GM12865 (cell line): ENCODE measurements at places on chromosomes 6 and 20.

- DNase-seq: no peak
These were observed 1365.7 kb upstream of the GJE1 start for GRCh38 chr6:140766999-140767398.

GRCh38 chr6:15366003-15366535, 120.2 kb downstream of the JARID2 start:
- no peak for DNase-seq

DNA sequence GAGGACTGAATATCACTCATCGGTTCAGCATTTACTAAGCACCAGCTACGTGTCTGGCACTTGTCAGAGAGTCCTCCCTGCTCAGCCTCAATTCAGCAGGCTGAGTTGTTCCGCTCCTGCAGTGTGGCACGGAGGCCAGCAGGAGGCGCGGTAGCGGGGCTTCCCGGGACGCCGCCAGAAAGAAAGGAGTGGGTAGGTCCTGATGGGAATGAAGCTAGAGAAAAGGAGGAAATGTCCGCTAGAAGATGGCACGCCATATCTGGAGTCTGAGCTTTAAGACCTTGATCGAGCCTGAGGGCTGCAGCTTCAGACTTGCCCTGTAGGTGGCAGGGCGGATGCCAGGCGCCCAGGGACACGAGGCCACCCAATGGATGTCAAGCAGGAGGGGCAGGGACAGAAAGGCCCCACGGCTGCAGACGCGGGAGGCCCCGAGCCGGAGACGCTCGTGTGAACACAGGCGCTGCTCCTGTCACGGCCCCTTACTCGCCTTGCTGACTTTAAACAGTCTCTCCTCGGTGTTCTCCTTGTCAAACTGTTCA, 18.7 kb downstream of the SERPINB6 start:
- DNase-seq: peak; percentile 72

DNA sequence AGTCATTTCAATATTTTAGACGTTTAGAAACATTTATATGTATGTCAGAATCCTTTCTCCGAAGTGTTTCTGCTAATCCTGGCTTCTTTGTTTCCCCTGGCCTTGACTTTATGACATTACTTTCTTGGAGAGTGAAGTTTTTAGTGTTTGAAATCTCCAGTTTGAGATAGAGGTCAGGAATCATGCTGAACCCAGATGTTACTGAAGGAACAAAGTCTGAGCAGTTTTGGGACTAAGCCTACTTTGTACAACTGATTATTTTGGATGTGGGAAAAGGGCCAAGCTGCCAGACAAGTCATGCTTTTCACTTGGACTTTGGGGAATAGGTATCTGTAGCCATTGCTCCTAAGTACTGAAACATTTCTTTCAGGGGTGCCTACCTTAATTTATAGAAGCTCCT, 2.3 kb downstream of the RNF144B start:
- DNase-seq: no peak

DNA sequence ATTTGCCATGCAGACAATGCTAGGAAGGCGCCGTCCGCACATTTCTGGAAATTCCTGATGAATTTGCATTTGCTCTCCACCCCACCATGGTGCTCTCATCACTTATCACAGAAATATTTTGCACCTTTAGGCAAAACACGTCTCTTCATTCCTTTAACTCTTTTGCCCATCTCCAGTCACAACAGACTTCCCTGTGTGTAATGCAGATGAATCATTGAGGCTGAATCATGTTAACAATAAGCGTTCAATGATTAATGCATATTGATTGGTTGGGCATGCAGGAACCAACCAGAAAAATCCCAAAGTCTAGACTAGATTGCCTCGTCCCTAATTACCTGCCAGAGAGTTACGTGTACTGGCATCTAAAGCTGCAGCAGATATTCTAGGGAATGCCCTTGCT, 80.0 kb upstream of the ATXN1 start:
- no peak for DNase-seq

- DNase-seq: peak; percentile 50
These were observed 10.1 kb downstream of the JARID2 start for GRCh38 chr6:15255909-15256395.

GRCh38 chr20:43375591-43375990, 82.1 kb upstream of the SRSF6 start:
- DNase-seq: no peak

GRCh38 chr6:112800439-112800838, 453.3 kb downstream of the RFPL4B start:
- no peak for DNase-seq

DNA sequence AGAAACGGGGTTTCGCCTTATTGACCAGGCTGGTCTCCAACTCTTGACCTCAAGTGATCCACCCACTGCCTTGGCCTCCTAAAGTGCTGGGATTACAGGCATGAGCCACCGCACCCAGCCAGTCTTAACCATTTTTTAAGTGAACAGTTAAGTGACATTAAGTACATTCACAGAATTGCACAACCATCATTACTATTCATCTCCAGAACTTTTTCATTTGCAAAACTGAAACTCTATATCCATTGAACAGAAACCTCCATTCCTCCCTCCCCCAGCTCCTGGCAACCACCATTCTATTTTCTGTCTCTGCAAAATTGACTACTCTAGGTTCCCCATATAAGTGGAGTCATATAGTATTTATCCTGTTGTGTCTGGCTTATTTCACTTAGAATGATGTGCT, 59.7 kb downstream of the PLCB4 start:
- no peak for DNase-seq

DNA sequence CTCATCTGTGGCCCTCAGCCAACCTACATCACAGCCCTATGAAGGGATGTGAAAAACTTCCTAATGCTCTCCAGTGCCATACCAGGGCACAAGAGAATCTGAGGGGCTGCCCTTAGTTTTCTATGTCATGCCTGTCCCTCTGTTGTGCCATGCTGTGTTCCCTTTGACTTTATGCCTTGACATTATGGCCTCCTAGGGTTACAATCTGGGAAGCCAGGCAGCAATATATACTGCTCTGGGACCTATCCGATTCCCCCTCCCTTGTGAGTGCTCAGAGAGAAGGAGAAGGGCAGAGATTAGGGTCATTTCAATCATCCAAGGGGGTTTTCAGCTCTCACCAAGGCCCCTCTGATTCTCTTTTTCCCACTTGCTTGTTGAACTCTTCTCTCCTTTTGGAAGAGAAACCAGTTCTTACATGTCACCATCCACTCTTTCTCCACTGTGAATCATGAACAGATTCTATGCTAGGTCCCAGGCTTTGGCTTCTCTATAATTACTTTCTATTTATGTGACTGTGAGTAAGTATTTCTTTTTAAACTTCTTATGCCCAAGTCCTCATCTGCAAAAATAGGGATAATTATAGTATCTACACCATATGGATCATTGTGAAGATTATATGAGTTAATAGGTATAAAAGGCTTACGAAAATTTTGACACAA, 14.2 kb upstream of the FRK start:
- DNase-seq: no peak

DNA sequence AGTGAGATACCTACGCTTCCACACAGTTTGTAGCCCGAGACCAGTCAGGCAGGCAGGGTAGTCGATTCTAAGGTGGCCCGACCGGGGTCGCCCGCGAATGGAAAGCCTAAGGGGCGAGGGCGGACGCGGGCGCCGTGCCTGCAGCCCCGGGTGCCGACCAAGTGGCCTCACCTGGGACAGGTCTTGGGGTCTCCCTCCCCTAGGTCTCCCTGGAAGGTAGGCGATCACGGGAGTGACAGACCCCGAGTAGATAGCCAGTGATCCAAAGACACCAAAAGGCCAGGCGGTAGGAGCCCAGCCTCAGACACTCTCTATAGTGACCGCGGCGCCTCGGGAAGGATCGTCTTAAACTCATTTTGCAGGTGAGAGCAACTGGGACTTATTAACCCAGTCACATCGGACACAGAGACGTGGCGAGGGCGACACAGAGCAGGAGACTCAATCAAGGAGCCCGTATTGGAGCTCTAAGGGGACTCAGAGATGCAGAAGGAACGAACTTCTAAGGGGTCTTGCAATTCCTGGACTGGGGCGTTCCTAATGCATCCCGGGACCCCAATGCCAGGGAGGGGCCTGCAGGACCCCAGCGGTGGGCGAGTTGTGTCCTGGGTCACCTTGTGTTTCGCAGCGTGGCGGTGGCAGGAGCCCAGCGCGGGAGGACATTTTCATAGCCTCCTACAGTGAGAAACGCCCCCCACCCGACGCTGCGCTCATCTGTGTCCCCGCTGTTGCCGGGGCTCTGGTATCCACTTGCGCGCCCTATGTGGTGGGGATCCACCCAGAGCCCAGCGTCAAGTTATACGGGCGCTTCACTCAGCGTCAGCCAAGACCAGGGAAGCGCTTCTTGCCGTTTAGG, 2.1 kb upstream of the VSX1 start:
- no peak for DNase-seq

DNA sequence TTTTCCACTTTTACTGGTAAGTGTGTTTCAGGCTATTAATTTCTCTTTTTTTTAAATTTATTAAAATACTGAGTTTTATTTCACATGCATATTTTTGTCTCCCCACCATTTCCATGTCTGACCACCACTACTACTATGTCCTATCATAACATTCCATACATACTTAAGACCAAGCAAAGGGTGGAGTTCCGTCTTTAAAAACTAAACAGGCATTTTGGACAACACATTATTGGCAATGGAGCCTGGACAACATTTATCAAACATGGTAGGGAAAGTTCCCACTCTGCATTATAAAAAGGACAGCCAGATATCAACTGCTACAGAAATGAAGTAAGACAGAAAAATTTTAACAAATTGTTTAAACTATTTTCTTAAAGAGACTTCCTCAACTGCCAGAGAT, 91.9 kb downstream of the LMBRD1 start:
- no peak for DNase-seq

DNA sequence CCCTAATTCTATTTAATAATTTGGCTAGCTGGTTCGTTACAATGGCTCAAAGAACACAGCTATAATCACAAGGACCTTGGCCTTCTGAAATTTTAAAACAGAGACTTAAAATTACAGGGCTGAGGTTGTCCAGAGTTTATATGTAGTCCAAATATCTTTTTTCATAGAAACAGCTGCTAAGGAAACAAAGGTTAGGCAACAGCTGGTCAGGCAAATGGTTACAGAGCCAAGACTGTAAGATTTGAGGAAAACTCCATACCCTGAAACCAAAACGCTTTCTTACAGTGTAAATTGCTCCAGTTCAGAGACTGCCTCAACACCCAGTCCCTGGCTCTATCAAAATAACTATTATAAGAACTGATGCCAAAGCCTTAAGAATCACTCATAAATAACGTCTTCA, 9.7 kb upstream of the ARHGAP18 start:
- DNase-seq: no peak

GRCh38 chr20:47951521-47951971, 166.3 kb upstream of the SULF2 start:
- DNase-seq: no peak

GRCh38 chr6:106360410-106360988, at the start of gene CRYBG1:
CRYBG1 (plus strand) TSS chr6:106360717; CDS start chr6:106360909, 192 bp downstream.
- peak; percentile 38 for DNase-seq

DNA sequence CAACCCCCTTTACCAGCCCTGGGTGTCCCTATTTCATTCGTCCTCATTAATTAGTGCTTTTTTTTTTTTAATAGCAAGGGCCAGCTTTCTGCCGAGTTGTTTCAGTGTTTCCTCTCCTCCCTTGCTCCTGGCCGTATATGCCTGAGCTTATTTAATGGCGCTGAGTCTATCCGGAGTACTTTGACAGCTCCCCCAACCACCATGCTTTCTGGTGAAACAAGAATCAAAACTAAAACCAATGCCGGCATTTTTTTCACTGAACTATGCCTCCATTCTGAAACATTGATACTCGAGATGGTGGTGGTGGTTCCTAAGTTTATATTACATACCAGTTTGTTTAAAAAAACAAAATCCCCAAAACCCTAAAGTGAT, 1.2 kb downstream of the DCBLD1 start:
- peak; percentile 72 for DNase-seq

DNA sequence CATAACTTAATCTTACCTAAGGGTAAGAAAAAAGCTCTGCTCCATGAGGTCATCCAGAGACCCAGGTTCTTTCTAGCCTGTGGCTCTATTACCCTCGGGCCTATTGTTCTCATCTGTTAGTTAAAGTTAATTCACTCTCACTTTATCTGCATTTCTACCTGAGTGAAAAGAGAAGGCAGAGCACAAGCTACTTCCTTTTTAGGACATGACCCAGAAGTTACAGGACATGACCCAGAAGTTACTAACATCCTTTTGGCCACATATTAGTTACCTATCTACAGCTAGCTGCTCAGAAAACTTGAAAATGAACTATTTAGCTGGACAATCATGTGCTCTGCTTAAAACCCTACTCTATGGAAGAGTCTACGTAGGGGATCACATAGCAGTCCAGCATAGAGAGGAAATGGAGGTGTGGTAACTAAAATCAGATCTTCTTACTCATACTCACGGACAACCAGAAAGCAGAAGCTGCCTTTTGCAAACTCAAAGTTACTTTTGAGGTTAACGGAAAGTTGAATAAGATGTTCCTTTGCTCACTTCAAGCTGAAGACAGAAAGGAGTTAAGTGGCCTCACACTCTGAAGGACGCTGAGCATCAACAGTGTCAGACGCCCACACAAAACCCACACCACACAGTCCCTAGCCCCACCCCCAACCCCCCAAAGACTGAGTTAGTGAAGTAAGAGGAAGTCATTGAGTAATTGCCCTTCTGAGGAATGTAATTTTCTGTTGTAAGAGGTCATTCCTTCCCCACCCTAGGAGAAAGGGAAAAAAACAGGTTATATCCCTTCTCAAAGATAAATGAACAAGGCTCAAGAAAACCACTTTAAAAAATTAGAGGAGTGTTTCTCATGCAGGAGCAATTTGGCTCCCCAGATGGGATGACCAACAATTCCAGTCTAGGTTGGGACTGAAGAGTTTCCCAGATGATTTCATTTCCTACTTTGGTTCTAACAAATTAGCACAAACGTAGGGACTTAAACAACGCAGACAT, 45.9 kb upstream of the TAB2 start:
- DNase-seq: peak; percentile 72

GRCh38 chr6:99467509-99468106, 42.5 kb upstream of the PNISR start:
- peak; percentile 30 for DNase-seq

GRCh38 chr20:21571841-21572690, 58.2 kb upstream of the NKX2-2 start:
- peak; percentile 13 for DNase-seq

GRCh38 chr20:5844063-5844681, 94.0 kb downstream of the SHLD1 start:
- DNase-seq: peak; percentile 85

DNA sequence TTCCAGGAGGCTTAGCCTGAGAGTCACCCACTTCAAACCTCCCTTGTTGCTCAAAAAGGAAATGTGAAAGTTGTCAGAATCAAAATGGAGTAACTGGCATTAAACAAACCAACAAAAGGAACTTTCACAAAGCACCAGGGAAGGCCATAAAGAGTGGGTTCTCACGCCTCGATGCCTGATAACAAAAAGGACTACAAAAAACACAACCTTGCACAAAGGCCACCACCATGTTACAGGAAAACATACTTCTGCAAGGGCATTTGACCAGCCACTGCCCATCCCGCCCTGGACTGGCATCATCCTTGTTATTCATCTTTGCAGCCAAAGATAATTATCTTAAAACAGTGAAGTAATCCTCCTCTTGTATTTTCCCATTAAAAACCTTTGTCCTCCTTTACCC, 34.8 kb downstream of the RNASET2 start:
- no peak for DNase-seq
